Astrocyte (in vitro differentiated cells and primary cell): ENCODE measurements at places on chromosomes 4 and X. TPM values are rescaled to one million over a fixed set of nuclear protein-coding genes. Genes with fewer than 3 reads are reported as not detected.

DNA sequence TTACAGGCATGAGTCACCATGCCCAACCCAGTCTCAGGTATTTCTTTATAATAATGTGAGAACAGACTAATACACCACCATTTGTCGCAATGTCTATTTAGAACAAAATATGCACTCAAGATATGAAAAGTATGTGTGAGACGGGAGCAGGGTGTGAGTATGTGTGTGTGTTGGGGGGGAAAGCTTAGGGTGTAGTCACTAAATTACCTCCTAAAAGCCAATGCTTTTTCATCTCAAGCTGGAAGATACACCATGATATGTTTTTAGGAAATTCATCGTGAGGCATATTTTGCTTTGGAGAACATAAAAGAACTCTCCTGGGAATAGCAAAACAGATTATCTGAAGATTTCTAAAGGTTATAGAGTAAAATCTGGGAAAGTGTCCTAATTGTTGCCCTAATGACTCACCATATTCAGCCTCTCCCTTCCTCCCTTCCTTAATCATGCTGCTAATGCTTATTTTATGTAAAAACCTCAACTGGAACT is 262.7 kb downstream of the PDHA2 start:
- no peaks in the 10 kb centered on the region for H3K36me3 ChIP-seq
- DNase-seq, result peak; percentile 91
- no peaks in the 10 kb centered on the region for H3K27me3 ChIP-seq
- H3K27ac ChIP-seq, result peak overlapping the region; percentile 62
- H3K4me3 ChIP-seq, result no peak overlapping the region
- peaks cover 12% of the 10 kb centered on the region for H3K4me1 ChIP-seq

DNA sequence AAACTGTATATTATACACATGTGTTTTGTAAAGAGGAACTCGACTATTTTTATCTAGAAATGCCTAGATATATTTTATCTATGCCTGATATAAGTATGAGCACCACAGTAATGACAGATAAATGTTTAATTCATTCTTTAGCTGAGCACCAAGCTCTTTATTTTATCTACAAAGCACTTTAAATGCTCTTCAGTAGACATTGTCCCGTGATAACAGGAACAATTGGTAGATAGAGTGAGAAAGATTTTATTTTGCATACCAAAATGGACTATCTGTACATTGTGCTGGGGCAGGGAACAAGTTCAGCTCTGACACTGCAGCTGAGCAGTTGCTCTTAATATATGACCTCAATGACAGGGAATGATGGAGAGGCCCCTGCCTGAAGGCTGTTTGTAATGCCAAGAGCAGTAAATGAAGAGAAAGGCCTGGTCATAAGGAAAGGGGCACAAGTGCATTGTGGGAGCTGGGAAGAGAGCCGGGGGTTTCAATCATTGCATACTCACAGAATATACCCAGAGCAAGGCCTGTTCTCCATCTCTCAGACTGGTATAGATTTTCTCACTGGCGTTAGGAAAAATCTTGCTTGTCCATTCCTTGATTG is 57.3 kb downstream of the SEPTIN11 start:
- H3K27me3 ChIP-seq, result no peaks in the 10 kb centered on the region
- peak overlapping the region; percentile 81 for H3K27ac ChIP-seq
- peaks cover 53% of the 10 kb centered on the region for H3K4me1 ChIP-seq
- H3K36me3 ChIP-seq, result peaks cover 42% of the 10 kb centered on the region
- no peak for DNase-seq

- peaks cover 24% of the 10 kb centered on the region for H3K4me1 ChIP-seq
- DNase-seq, result no peak
- H3K36me3 ChIP-seq, result peaks cover 5% of the 10 kb centered on the region
- no peak overlapping the region for H3K27ac ChIP-seq
- H3K27me3 ChIP-seq, result no peaks in the 10 kb centered on the region
These were observed 5.1 kb downstream of the MXD4 start for GRCh38 chr4:2256781-2257191.

DNA sequence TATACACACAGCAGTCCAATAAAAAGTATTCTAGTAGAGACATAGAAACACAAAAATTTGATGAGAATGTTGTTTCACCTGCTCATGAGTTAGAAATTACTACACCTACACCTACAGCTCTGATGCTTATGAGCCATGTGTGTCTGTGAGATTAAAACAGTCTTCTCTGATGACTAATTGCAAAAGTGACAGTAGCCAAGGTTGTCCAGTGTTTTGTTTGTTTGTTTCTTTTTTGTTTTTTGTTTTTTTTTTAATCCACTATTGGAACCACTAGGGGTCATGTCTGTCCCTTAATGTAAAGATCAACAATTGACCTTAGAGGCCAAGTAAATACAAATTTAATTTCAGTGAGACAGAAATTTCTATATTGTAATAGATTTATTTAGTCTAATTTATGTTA is 423.1 kb downstream of the TEX13C start:
- H3K4me1 ChIP-seq, result no peaks in the 10 kb centered on the region
- no peak overlapping the region for H3K4me3 ChIP-seq
- no peak for DNase-seq

DNA sequence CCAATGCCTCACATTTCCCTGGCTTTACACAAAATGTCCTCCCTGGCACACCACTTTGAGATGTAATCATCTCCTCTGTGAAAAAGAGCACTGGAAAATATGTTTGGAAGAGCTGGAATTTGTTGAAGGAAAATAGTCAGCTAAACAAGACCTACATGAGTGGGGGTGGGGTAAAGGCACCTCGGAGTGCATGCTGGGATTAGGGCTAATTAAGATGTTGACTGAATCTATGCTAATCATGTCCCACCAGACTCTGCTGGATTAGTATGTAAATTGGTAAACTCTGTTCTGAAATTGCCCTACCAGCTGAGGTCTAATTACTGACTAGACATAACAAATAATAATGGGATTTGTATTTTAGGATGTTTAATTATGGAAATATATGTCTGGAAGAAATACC is 46.8 kb upstream of the MID1 start:
- H3K27me3 ChIP-seq, result no peaks in the 10 kb centered on the region
- no peaks in the 10 kb centered on the region for H3K36me3 ChIP-seq
- no peak for DNase-seq
- no peak overlapping the region for H3K27ac ChIP-seq

DNA sequence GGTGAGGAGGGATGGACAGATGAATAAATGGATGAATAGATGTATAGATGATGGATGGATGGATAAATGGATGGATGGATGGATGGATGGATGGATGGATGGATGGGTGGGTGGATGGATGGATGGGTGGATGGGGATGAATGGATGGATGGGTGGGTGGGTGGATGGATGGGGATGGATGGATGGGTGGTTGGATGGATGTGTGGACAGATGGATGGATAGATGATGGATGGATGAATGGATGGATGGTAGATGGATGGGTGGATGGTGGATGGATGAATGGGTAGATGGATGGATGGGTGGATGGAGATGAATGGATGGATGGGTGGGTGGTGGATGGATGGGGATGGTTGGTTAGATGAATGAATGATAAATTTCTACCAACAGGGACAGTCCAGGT is 207.0 kb upstream of the PSAPL1 start:
- H3K4me3 ChIP-seq, result no peak overlapping the region
- no peaks in the 10 kb centered on the region for H3K27me3 ChIP-seq
- DNase-seq, result no peak

DNA sequence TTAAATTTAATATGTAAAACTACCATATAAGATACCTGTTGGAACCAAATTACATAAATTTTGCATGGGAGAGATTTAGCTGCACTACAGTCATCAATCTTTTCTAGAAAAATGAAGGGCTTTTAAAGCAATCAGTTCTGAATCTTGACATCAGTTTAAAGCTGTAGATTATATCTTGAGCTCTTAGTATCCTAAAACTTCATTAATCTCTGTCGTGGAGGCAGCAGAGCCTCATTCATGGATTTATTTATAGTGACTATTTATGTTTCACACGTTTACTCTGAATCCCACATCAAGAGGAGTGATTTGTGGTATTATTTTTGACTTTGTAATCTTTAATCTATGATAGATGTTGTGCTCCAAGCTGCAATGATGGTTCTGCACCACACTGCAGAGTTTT is 175.9 kb downstream of the PDGFC start:
- H3K27me3 ChIP-seq, result no peaks in the 10 kb centered on the region
- no peaks in the 10 kb centered on the region for H3K36me3 ChIP-seq
- no peak for DNase-seq

DNA sequence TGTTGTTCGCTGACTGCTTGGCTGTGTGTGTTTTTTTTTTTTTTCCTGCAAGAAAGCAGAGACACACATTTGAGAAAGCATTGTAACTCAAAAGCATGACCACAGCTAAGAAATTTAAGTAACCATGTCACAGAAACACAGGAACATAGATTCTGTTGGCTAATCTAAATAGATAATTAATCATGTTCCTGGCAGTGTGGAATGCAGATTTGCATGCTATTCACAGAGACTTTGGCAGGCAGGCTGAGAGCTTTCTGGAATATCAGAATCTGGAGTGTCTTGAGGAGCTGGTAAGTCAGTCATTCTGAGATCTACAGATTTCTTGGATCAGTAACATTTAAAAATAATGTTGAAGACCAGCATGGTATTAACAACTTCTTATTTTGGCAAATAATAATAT is 33.2 kb upstream of the SMS start:
- DNase-seq, result peak; percentile 70
- H3K4me3 ChIP-seq, result no peak overlapping the region
- H3K36me3 ChIP-seq, result no peaks in the 10 kb centered on the region
- H3K27me3 ChIP-seq, result no peaks in the 10 kb centered on the region
- H3K4me1 ChIP-seq, result no peaks in the 10 kb centered on the region
- no peak overlapping the region for H3K27ac ChIP-seq

DNA sequence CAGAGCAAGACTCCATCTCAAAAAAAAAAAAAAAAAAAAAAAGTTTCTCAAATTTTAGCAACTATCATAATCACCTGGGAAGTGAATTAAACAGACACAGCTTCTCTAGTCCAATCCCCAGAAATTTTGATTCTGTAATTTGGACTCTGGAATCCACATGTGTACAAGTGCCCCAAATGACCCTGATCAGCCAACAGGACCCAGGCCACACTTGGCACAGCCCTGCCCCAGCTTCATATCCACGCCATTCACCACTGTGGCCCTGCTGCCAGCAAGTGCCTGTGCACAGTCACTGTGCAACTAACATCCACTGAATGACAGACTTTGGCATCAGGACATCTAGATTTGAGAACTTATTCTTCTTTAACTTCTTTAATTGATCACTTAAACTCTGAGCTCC is 14.1 kb upstream of the CXCL13 start:
- no peak for DNase-seq
- no peak overlapping the region for H3K4me3 ChIP-seq
- H3K4me1 ChIP-seq, result no peaks in the 10 kb centered on the region

DNA sequence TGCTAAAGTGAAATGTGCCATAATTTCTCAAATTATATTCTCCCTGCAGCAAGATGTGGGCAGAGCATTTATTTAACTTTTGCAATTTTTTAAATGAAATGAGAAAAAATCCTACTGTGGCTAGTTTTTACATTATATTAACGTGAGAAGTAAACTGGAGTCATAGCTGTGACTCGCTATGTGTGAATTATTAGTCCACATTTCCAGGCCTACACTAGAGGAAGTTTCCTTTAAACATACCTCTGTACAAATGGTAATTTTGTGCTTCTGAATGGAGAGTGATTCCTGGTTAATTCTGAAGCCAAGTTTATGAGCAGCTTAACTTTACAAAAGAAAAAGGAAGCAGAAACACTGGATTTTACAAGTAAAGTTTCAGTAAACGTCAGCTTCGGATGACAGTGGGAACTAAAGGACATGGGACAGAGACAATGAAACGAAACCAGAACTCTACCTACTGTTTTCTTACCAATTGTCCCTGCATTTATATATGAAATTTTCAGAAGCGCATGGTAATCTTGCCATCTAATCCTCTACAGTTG is 72.4 kb downstream of the FBXO8 start:
- H3K27ac ChIP-seq, result no peak overlapping the region
- no peak overlapping the region for H3K4me3 ChIP-seq
- peaks cover 68% of the 10 kb centered on the region for H3K27me3 ChIP-seq
- H3K36me3 ChIP-seq, result no peaks in the 10 kb centered on the region
- H3K4me1 ChIP-seq, result peaks cover 6% of the 10 kb centered on the region

DNA sequence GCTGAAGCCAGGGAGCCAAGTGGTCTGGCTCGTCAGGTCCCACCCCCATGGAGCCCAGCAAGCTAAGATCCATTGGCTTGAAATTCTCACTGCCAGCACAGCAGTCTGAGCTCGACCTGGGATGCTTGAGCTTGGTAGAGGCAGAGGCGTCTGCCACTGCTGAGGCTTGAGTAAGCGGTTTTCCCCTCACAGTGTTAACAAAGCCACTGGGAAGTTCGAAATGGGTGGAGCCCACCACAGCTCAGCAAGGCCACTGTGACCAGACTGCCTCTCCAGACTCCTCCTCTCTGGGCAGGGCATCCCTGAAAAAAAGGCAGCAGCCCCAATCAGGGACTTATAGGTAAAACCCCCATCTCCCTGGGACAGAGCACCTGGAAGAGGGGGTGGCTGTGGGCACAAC is 353.8 kb downstream of the NAP1L3 start:
- H3K27ac ChIP-seq, result no peak overlapping the region
- no peaks in the 10 kb centered on the region for H3K4me1 ChIP-seq
- no peak overlapping the region for H3K4me3 ChIP-seq
- DNase-seq, result no peak

DNA sequence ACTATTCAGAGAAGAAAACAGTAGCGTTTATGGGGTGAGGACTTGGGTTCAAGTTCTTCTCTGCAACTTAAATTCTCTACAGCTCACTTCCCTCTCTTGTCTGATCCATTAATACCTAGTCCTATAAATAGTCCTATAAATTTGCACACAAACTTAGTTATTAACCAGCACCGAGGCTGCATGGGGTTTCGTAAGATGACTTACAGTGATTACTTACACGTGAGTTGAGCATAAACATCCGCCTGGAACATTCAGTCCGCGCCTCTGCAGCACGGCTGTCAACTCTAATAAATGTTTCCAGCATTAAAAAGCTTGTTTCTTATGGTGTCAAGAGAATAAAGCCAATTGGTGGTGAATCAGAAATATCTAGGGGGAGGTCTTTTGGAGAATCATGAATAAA is 103.0 kb upstream of the ENPP6 start:
- no peaks in the 10 kb centered on the region for H3K4me1 ChIP-seq
- no peak for DNase-seq
- no peaks in the 10 kb centered on the region for H3K36me3 ChIP-seq
- no peaks in the 10 kb centered on the region for H3K27me3 ChIP-seq

GRCh38 chr4:185399466-185399865 is 2.8 kb downstream of the ANKRD37 start:
- H3K36me3 ChIP-seq, result peaks cover 12% of the 10 kb centered on the region
- H3K27ac ChIP-seq, result no peak overlapping the region
- DNase-seq, result no peak

GRCh38 chrX:2662586-2662985 is 28.5 kb upstream of the CD99 start:
- H3K27ac ChIP-seq, result no peak overlapping the region
- no peak for DNase-seq
- no peaks in the 10 kb centered on the region for H3K4me1 ChIP-seq
- no peaks in the 10 kb centered on the region for H3K36me3 ChIP-seq
- no peaks in the 10 kb centered on the region for H3K27me3 ChIP-seq
- H3K4me3 ChIP-seq, result no peak overlapping the region

Gene CLCN4
- total RNA-seq, result 5.9 and 7.2 TPM in 2 replicates

Gene ADH1B
- total RNA-seq, result not detected in 2 replicates

Gene SMR3B
- not detected in 2 replicates for total RNA-seq

Gene DCAF8L1
- total RNA-seq, result not detected in 2 replicates

Gene UBE2D3
- 300 and 340 TPM in 2 replicates for total RNA-seq

Gene SCOC
- total RNA-seq, result 59.1 and 60.8 TPM in 2 replicates

Gene PRSS12
- total RNA-seq, result 2.1 and 4.1 TPM in 2 replicates

Gene UGT2B7
- total RNA-seq, result 0.25 and 0.55 TPM in 2 replicates

Gene POLA1
- 4.9 and 5.1 TPM in 2 replicates for total RNA-seq
